ENCODE measurements at places on chromosomes 13 and 19. TPM values are rescaled to one million over a fixed set of nuclear protein-coding genes. Genes with fewer than 3 reads are reported as not detected.

The TNPO2 gene
- polyA plus RNA-seq: 3.5 TPM

DNA sequence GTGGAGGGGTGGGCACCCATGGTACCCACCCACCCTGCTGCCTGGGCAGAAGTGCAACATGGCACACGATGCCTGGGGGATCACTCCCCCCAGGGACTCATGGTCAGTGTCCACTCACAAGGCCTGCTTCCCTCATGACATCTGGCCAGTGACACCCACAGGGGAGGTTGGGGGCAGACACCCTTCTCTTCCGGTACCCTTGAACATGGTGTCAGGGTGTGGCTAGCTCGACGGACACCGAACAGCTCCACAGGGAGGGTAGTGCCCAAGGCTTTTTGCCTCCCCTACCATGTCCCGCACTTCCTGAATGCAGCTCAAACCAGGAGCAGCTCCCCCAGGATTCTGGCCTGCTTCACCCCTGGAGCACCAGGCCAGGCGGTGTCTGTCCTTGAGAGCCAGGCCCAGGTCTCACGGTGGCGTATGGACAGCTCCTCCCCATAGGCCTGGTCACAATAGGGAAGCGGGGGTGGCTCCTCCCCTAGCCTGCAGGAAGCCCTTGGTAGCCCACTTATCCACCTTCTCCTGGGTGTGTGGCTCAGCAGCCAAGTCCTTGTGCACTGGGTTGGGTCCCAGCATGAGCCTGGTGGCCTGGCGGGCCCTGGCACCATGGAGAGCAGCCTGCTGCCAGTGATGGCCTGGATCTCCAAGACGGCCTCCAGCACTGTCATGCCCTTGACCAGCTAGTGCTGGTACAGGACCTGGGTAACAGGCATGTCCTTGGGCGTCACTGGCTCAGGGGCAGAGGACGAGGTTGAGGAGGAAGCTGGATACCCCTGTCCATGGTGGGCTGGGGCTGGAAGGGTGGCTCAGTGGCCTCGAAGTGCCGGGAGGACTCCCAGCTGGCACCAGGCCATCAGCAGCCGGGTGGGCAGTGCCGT, 7.8 kb downstream of the ACP4 start:
- no peak for DNase-seq

DNA sequence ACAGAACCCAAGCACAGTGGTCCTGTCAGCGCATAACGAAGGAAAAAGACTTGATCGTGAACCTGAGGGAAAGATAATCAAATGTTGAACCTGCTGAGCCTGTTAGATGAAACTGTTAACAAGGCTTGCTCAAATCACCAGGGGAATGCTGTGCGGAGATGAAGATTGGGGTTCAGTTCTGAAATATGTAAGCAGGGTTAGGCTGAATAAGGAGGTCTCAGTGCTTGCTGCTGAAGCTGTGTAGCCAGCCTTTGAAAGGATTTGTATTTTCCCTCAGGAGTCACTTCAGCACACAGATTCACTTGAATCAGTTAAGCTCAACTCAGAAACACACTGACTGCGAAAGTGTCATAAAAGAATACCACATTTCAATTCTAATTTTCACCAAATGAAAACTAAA, 793.5 kb downstream of the OLFM4 start:
- DNase-seq: no peak

- DNase-seq: no peak
Measured at GRCh38 chr19:21256722-21257121, 72.5 kb downstream of the ZNF708 start.

DNA sequence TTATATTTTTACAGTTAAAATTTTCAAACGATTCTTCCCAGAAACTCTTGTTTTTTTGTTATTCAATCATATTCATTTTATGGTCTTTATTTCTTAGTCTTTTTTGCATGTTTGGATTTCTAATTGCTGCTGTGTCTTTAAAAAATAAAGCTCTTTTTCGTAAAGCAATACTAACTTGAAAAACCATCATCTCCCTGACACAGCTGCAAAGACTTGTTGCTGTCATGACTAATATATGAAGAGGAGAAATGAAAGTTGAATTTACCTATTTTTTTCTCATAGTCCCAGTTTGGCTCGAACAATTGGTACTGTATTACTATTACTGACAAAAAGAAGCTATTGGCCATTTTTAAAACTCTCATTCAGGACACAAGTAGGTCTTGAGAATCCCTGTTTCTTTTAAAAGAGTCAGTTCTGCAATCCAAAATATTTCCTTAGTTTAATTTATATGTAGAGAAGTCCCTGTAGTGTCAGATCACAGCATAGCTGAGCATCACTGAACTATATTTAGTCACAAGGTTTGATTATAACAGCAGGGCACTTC, 12.1 kb upstream of the SPART start:
- DNase-seq: no peak

GRCh38 chr13:30668312-30668711, 50.6 kb downstream of the USPL1 start:
- DNase-seq: no peak

The ZNF865 gene
- 0.60 TPM for polyA plus RNA-seq

- DNase-seq: no peak
Measured at GRCh38 chr13:98582947-98583346, 6.0 kb upstream of the STK24 start.

The NTN5 gene
- not detected for polyA plus RNA-seq

GRCh38 chr19:31331536-31331935, 17.7 kb downstream of the TSHZ3 start:
- no peak for DNase-seq

- DNase-seq: no peak
Measured at GRCh38 chr19:46915386-46915785, 54.6 kb downstream of the ARHGAP35 start.

The MAP1S gene
- polyA plus RNA-seq: 44.0 TPM

DNA sequence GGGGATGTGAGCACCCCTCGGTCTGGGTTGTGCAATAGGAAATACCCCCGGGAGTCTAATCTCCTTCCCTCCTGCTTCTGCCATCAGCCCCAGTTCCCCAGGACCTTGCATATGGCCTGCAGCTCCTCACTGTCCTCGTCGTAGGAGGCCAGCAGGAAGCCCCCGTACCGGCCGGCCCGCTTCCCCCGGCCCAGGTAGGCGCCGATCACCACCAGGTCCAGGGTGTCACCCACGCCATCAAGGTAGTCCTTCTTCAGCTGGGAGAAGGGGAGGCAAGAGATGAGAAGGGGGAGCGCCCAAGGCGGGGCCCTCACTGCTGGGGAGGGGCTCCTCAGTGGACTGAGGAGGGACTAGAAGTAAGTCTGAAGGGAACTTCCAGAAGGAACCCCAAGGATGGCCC, 10.4 kb upstream of the PLA2G4C start:
- DNase-seq: no peak

The TLE6 gene
- polyA plus RNA-seq: 0.43 TPM

GRCh38 chr13:49343255-49343654, 95.5 kb downstream of the CDADC1 start:
- no peak for DNase-seq

DNA sequence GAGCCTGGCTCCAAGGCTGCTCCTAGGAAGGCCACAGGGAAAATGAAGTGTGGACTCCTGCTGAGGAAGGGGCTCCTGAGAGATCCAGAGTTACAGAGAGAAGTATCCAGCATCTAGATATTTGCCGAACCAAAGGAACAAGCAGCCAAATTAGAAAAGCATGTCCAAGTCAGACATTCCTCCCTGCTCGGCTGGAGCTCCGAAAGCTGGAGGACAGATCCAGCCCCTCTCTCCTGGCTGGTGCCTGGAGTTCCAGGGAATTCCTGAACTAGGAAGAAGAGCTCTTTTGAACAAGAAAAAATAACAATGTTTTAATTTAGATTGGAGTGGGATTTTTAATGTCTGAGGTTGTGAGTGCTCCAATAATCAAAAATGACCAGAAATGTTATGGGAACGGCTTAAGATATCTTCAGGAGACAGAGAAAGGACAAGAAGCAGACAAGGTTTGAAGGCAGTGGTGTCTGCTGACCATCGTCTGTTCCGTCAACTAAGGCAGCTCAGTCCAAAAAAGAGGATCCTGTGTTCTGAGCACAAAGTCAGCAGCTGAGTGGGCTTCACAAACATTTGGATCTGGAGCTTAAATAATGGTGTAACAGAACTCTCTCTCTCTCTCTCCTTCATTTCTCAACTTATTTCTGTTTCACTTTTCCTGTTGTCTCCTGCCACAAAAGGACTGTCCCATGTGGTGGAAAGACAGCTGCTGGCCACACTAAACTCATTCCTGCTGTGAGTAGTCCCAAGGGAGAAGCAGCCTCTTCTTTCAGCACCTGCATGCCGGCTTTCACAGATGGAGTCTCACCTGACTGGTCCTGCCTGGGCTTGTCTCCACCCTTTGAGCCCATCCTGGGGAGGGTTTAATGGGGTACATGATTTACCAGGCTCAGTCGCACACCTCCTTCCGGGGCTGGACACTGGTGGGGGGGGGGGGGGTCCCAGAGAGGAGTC, 31.5 kb upstream of the IRS2 start:
- DNase-seq: no peak

The ADPRHL1 gene
- polyA plus RNA-seq: not detected

DNA sequence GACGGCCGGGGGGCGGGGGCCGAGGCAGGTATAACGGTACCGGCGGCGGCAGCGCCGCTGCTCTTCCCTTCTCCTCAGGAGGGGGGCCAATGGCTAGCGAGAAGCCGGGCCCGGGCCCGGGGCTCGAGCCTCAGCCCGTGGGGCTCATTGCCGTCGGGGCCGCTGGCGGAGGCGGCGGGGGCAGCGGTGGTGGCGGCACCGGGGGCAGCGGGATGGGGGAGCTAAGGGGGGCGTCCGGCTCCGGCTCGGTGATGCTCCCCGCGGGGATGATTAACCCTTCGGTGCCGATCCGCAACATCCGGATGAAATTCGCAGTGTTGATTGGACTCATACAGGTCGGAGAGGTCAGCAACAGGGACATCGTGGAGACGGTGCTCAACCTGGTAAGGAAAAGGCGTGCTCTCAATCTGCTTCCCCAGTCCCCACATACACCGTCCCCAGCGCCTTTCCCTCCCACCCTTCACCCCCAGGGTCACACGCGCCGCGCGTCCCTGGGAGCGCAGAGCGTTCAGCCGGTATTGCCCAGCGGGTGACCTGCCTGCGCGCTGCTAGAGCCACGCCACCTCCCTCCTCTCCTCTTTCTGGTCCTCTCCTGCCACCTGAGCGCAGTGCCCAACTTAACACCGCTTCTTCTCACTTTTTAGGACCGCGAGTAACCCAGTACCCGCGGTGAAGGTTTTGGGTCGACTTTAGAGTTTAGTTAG, 814 bp downstream of the NBEA start:
- peak; percentile 17 for DNase-seq

DNA sequence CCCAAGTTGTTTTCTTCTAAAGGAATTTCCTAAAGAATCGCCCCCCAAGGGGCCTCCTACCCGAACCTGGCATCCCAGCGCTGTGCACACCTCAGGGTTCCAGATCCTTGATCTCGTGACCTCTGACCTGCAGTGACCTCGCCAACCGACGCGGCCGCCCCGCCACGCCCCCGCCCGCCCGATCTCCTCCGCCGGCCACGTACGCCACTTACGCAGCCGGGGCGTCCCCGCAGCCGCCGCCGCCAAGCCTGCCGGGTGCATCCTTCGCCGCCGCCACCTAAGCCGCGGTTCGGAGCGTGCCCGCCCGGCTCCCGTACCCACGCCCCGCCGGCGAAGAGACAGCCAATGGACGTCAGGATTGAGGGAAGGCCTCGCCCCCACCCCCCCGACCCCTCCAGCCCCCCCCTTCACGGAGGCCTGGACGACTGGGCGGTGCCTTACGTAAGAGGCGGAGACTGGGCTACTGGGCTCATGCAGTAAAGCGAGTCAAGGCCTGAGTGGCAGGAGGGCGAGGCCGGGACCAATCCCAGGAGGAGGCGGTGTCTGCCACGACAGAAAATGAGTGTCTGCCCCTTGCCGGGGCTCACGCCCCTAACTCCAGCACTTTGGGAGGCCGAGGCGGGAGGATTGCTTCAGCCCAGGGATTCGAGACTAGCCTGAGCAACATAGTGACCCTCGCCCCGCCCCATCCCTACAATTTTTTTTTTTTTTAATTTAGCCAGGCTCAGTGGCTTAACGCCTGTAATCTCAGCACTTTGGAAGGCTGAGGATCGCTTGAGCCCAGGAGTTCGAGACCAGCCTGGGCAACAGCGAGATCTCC, at the start of gene YIF1B:
YIF1B (minus strand) TSS at position 291 of the 820 bp plus-strand sequence; CDS start at position 261, 30 bp downstream.
- peak; percentile 94 for DNase-seq

DNA sequence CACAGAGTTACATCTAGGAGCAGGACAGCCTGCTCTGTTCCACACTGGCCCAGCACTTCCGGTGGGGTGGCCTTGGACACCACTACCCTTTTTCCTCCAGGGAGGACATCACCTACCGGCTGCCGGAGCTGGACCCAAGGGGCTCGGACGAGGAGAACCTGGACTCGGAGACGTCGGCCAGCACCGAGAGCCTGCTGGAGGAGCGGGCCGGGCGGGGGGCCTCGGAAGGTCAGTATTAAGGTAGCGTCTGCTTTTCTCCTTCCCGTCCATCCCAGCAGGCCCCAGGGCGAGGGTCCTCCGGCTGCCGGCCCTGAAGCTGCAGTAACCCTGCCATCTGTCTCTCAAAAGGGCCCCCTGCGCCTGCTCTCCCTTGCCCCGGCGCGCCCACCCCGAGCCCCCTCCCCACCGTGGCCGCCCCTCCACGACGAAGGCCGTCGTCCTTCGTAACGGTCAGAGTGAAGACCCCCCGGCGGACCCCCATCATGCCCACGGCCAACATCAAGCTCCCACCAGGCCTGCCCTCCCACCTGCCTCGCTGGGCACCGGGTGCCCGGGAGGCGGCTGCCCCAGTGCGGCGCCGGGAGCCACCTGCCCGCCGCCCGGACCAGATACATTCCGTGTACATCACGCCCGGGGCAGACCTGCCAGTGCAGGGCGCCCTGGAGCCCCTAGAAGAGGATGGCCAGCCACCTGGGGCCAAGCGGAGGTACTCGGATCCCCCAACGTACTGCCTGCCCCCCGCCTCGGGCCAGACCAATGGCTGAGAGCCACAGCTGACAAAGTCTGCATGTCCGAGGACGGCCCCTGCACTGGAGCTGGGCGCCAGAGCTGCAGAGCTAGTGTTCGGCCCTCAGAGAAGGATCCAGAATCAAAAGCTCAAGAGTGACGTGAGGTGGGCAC, 3.4 kb upstream of the USE1 start:
- DNase-seq: no peak

The FGF9 gene
- polyA plus RNA-seq: 0.11 TPM

The OR7C1 gene
- not detected for polyA plus RNA-seq
